ENCODE measurements at places on chromosomes 5 and 9. TPM values are rescaled to one million over a fixed set of nuclear protein-coding genes. Genes with fewer than 3 reads are reported as not detected.

Gene SPATA31A6
- total RNA-seq, result not detected

Gene CHSY3
- 6.0 TPM for total RNA-seq

Gene LCN9
- total RNA-seq, result not detected

Gene NIPAL4
- total RNA-seq, result not detected

Gene CENPK
- total RNA-seq, result 29.6 TPM

Gene HAPLN1
- 4.4 TPM for total RNA-seq

Gene CDKN2A
- not detected for total RNA-seq

Gene LSM11
- total RNA-seq, result 61.5 TPM

Gene ARHGEF28
- total RNA-seq, result 6.7 TPM

Gene HSPA4
- total RNA-seq, result 86.4 TPM

Gene CNTNAP3B
- 53.5 TPM for total RNA-seq

Gene IPO11
- total RNA-seq, result 36.7 TPM

Gene AFAP1L1
- 6.1 TPM for total RNA-seq

Gene ZNF462
- total RNA-seq, result 102 TPM

Gene TMED9
- total RNA-seq, result 20.1 TPM

Gene SLC1A3
- total RNA-seq, result 562 TPM

Gene AGXT2
- not detected for total RNA-seq

Gene CDX1
- not detected for total RNA-seq

Gene MCC
- total RNA-seq, result 61.1 TPM

Gene NTNG2
- total RNA-seq, result 25.0 TPM

Gene TNC
- 133 TPM for total RNA-seq

Gene DRD1
- total RNA-seq, result 1.3 TPM

Gene EFNA5
- total RNA-seq, result 22.9 TPM

Gene PHF24
- total RNA-seq, result 12.0 TPM

Gene RLN1
- 1.3 TPM for total RNA-seq

Gene C5orf24
- total RNA-seq, result 68.9 TPM

Gene PCDHGA7
- total RNA-seq, result 20.0 TPM

Gene IRX1
- 25.4 TPM for total RNA-seq

Gene TBC1D13
- 8.4 TPM for total RNA-seq

Gene GEMIN5
- 18.1 TPM for total RNA-seq

Gene DPM2
- total RNA-seq, result 11.0 TPM

Gene PCDHGB5
- total RNA-seq, result 30.8 TPM

Gene CARD9
- total RNA-seq, result 1.9 TPM

Gene TLX3
- total RNA-seq, result 5.2 TPM

Gene TRPM6
- 3.0 TPM for total RNA-seq

Gene PTGDS
- 67.5 TPM for total RNA-seq

Gene ORM2
- total RNA-seq, result not detected

Gene DPYSL3
- 497 TPM for total RNA-seq

Gene CXXC5
- 76.6 TPM for total RNA-seq

Gene SMIM15
- 25.9 TPM for total RNA-seq

Gene ECSCR
- 6.1 TPM for total RNA-seq

Gene LCN1
- total RNA-seq, result not detected

Gene SAPCD2
- total RNA-seq, result 4.7 TPM

Gene PDCD1LG2
- 0.09 TPM for total RNA-seq

Gene AKNA
- 10.6 TPM for total RNA-seq

Gene PCDHGB1
- 16.8 TPM for total RNA-seq

Gene RNF180
- 55.3 TPM for total RNA-seq

Gene ITGA2
- total RNA-seq, result 1.1 TPM

Gene ZNG1F
- total RNA-seq, result 26.9 TPM

Gene TMEM252
- total RNA-seq, result not detected

Gene SMIM33
- not detected for total RNA-seq

Gene TRAF1
- 3.6 TPM for total RNA-seq

Gene TNFSF15
- 0.18 TPM for total RNA-seq

Gene SPATA31A3
- total RNA-seq, result not detected

Measured in cerebellum (tissue), 4 donors.